ENCODE measurements at places on chromosomes 12 and 14.

- DNase-seq = no peak
These were observed 26.6 kb downstream of the TRAFD1 start for GRCh38 chr12:112151766-112152541.

GRCh38 chr12:101746661-101747060, 7.4 kb upstream of the SYCP3 start:
- DNase-seq = no peak

- no peak for DNase-seq
These were observed 100.7 kb downstream of the DUSP6 start for GRCh38 chr12:89251342-89252271.

- no peak for DNase-seq
These were observed 39.9 kb upstream of the PTPRR start for GRCh38 chr12:70960484-70960883.

DNA sequence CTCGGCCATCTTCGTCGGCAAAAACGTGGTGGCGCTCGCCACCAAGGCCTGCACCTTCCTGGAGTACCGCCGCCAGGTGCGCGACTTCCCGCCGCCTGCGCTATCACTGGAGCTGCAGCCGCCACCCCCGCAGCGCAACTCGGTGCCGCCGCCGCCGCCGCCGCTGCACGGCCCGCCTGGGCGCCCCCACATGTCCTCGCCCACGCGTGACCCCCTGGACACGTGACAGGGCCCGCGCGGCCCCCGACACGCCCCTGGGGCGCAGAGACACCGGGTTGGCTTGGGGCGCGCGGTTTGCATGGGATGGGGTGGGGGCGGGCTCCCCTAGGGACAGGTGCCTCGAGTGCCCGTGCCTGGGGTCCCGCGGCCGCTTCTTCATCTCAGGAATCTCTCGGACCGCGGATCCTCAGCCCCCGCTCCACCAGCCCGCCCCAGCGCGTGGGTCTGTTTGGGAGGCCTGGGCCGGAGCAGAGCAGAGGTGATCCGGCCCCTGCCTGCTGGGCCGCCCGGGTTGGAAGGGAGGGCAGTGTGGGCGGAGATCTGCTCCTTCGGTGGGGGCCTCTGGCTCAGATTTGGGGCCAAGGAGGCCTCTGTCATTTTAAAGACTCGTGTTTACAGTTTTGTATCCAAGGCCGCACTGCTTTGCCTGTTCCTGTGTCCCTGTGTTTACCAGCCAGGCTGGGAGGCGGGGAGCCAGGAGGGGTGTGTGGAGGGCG, 3.3 kb downstream of the TMEM121 start:
- DNase-seq = no peak

GRCh38 chr12:121110211-121110940, 22.3 kb upstream of the P2RX7 start:
- DNase-seq = peak; percentile 68

Measured in NCI-H774 (cell line).